ENCODE measurements at places on chromosomes 16 and 17.

DNA sequence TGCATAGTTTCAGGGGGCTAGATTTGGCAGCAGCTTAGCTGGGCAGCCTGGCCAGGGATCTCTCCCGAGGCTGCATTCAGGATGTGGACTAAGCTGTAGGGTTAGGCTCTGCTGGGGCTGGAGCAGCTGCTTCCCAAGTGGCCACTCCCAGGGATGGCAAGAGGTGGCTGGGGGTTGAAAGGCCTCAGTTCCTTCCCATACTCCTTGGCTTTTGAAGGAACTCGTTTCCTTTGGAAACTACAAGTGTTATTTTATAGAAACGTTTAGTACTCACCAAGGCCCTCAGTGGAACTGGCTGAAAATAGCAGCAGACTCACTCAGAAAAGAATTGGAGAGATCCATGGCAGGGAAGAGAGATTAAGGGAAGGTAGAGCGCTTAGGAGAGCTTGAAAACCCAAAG, 76.4 kb downstream of the WWP2 start:
- no peak for DNase-seq

- DNase-seq, result no peak
Measured at GRCh38 chr17:49971199-49971847, 2.3 kb downstream of the DLX4 start.

DNA sequence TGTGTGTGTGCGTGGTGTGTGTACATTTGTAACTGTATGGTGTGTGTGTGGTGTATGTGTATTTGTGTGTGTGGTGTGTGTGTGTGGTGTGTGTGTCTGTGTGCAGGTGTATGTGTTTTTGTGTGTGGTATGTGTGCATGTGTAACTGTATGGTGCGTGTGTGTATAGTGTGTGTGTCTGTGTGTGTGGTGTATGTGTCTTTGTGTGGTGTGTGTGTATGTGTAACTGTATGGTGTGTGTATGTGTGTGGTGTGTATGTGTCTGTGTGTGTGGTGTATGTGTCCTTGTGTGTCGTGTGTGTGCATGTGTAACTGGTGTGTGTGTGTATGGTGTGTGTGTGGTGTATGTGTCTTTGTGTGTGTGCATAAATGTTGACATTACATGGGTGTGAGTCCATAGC, 163.7 kb upstream of the PLCG2 start:
- no peak for DNase-seq

GRCh38 chr17:57518587-57519581, 226.2 kb downstream of the CCDC182 start:
- DNase-seq, result no peak

GRCh38 chr16:677316-678190, 2.1 kb downstream of the RHBDL1 start:
- no peak for DNase-seq
